Effector CD8-positive, alpha-beta T cell (primary cell): ENCODE measurements at places on chromosomes 1 and 21.

DNA sequence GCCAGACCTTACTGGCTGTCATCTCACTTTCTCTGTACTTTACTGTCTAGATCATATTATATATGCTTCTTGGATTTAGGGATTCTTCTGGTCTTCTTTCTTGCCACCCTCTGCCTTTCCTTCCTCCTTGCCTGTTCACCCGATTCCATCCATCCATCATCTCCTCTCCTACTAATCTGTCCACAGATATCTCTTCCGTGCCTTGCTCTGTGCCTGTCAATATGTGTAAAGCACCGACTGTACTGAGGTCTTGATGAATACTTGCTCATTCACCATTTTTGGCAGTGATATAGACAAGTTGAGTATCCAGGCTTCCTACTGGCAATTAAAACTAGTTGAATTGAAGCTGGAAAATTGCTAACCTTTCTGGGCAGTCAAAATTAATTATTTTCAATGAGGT, 8.1 kb downstream of the FMN2 start:
- no peak for DNase-seq

DNA sequence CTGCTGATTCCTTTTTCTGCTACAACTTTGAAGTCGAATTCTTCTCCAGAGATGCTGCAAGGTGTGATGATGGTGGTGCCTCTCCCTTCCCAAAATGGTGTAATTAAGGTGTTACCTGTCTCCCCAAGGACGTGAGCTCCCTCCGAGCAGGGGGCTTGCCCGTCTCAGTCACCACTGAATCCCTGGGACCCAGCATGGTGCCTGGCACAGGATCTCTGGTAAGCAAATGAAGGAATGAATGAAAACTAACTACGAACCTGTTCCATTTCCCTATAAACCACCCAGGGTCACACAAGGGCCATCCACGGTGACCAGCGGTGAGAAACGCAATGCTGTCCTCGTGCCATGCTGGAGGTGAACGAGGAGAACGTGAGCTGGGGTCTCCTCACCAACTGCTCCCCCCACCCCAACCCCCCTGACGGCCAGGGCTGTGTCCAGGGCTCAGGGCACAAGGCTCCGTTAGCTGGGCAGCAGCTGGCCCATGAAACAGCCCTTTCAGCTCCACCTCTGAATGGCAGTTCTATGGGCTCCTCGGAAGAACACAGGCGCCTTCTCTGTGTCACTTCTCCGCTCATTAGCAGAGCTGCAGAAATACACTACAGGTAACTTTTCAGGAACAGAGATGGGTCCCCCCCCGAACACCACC, 2.2 kb upstream of the MATN1 start:
- DNase-seq, result no peak

DNA sequence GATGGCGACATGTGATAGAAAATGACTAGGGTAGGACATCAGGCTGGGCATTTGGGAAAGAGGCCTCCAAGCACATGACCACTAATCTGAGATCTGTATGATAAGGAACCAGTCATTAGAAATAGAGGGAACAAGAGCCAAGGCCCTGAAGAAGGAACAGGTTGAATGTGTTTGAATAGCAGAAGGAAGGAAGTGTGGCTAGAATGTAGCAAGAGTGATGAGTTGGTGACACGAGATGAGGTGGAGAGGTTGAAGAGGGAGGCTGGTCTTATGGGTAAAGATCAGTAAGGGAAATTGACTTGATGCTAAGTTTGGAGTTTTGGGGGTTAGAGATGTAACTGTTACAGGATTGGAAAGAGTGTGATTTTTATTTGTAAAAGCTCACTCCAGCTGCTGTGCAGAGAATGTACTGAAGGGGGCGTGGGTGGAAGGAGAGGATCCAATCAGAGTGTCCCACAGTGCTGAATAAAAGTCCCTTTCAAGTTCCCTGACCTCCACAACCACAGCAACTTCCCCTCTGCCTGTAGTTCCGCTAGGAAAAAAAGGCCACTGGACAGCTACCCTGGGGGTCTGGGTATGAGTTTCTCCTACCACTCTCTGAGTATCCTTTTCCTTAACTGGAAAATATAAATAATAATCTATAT, 295.0 kb downstream of the OMA1 start:
- no peak for DNase-seq

GRCh38 chr1:33163621-33164519, 18.0 kb downstream of the TRIM62 start:
- DNase-seq, result no peak
